H7 (cell line): ENCODE measurements at places on chromosomes 6 and 20.
A peak's percentile ranks its signal among the peaks of the same experiment; 100 is the strongest.

- peak; percentile 73 for DNase-seq
Measured at GRCh38 chr20:9507544-9508239, 6.7 kb upstream of the LAMP5 start.

DNA sequence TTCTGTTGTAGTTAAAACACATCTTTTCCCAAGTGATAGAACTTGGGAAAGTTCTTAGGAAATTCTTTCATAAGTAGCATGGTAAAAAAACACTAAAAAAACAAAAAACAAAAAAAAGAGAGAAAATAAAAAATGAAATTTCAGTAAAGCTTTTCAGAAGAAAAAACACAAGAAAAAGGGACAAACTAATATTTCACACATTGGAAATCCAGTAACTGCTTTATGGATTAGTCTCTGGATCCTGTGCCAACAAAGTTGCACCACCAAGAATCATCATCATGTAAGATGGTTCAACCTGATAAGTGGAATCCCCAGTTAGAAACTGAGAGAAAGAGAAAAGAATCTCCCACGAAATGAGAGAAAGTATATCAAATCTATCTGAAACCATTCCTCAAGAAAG, 144.2 kb downstream of the GMDS start:
- DNase-seq: no peak

DNA sequence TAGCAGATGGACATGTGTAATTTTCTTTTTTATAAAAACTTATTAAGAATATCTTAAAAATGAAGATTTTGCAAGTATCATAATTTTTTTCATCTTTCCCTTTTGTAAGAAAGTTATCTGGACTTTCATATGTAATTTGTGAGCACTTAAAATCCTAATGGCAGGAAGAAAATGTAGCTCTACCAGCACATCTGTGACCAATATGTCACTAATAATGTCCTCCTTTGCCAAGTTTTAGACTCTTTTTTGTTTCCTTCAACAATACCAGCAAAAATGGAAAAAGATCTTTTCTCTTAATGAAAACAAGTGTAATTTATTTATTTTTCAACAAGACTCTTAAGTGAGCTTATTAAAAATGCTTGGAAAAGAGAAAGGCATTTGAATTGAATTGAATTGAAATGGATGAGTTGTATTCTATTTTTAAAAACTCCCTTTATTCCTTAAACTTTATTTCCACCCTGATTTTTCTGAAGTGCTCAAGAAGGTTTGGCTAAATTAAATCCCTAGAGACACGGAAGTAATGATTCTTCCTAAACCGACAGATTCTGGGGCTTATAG, 110.7 kb downstream of the KIF6 start:
- no peak for DNase-seq

- DNase-seq: no peak
Measured at GRCh38 chr6:80340280-80340679, 233.8 kb downstream of the BCKDHB start.

DNA sequence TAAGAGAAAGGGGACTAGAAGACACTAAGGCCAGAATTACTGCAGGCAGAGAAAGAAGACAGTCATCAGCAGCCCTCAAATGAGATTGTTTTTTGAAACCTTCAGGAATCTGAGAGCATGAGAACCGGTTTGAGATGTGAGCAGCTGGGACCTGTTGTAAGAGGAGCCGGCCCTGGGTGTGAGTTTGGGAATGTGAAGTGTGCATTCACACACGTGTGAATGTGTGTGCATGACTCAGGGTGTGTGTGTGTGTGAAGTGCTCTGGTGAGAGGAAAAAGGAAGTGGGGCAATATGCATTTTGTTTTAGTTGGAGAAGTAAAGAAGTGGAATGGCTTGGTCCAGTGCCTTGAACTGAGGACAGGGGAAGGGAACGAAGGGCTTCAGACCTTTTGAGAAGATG, 4.3 kb downstream of the SCUBE3 start:
- no peak for DNase-seq

DNA sequence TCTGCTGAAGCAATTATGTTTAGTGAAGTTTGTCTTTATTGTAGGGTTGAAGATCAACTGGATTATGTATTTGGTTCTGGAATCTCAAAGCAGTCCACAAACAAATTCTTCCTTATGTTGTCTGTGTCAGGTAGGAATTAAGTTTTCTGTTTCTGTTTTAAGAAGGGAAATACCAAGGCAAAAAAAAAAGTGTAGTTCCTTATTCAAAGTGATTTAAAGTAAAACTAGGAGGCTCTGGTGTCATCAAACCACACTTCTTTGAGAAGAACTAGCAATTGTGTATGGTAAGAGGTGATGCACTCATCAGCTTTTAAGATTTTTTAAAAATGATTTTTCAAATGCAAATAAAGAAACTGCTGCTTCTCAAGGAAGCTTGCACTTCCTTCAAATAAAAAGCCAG, 1.9 kb downstream of the FAM135A start:
- DNase-seq: no peak

- DNase-seq: no peak
Measured at GRCh38 chr20:51335329-51335841, 207.1 kb downstream of the NFATC2 start.

DNA sequence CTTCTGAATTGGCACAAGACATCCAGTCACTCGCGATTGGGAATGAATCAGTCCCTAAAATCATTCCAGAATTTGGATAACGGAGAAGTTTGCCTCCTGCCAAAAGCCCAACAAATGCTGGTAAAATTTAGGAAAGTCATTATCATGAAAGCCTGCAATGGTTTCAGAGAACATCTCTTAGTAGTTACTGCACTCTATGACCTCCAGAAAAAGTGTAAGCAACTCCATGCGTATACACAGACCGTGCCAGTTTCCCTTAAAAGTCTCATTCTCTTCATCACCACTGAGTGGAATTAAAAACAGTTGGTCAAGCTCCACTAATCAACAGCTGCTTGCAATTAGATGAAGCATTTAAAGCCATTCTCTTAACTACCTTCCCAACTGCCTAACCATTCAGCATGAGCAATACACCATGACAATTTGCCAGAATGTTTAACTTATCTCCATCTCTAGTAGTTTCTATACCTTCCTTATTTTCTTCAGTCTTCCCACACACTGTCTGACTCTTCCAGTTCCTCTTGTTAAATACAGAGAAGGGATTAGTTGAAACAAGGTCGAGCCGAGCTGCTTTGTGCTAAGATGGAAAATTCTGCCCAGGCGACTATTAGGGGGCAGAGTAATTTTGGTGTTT, 183.6 kb upstream of the PRDM1 start:
- DNase-seq: no peak
